ENCODE measurements at places on chromosomes 2 and 18.

DNA sequence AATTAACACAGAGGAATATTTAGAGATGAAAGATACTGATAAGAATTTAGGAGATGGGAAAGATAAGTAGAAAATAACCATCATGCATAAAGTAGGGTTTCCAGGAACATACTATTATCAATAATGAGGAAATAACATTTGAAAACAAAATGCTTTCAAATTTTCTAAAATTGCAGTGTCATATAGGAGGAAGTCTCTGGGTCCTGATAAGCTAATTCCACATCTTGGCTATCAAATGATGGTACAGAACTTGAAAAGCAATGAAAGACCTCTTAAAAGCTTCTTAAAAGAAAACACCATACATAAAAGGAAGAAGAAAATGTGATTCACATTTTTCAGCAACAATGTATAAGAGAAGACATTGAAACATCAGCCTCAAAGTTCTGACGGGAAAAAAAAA is 1024.8 kb downstream of the TSN start:
- DNase-seq, result no peak

DNA sequence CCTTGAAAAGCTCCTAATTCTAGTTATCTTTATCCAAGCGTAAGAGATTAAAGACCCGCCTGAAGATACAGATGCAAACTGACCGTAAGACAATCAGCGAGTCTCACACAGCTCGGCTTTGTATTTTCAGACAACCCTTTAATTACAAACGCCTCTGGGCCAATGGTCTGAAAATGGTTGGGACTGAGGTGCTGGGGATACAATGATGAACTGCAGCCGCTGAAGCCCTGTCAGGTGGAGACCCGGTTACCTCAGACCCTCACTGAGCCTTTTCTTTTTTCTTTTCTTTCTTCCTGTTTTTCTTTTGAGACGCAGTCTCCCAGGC is 715 bp upstream of the CFAP36 start:
- no peak for DNase-seq

- DNase-seq, result no peak
Observed at GRCh38 chr2:118923371-118923770, 18.6 kb upstream of the MARCO start.

DNA sequence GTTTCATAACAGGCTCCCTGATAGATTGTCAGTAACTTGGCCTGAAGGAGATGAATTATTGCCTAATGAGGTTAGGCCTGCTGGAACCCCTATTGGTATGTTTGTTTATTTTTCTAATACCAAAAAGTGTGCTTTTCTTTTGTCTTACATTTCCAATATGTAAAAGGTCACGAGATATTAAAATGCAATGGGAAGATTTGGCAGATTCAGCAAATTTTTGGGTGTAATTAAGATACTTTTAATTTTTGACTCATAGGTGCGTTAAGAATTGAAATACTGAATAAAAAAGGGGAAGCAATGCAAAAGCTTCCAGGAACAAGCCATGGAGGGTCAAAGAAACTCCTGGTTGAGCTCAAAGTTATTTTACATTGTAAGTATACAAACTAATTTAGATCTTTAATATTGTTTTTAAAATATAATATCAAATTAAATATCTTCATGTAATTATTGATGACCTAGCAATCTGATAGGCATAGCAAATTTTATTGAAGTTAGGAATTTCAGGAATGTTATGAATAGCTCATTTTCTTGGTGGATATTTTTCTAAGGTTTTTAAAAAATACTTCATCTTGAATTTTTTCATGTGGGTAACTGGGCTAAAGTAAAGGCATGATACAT is 52.1 kb downstream of the SMCHD1 start:
- no peak for DNase-seq

GRCh38 chr2:29113027-29113686 is 2.1 kb upstream of the CLIP4 start:
- DNase-seq, result no peak

GRCh38 chr18:52286675-52287074 is 53.3 kb upstream of the DCC start:
- no peak for DNase-seq
